T47D (cell line): ENCODE measurements at places on chromosomes 2 and 18.

- no peak for DNase-seq
Observed at GRCh38 chr2:207403950-207404349, 125.8 kb upstream of the CREB1 start.

- no peak for DNase-seq
Observed at GRCh38 chr2:101140237-101140636, 10.9 kb downstream of the TBC1D8 start.

DNA sequence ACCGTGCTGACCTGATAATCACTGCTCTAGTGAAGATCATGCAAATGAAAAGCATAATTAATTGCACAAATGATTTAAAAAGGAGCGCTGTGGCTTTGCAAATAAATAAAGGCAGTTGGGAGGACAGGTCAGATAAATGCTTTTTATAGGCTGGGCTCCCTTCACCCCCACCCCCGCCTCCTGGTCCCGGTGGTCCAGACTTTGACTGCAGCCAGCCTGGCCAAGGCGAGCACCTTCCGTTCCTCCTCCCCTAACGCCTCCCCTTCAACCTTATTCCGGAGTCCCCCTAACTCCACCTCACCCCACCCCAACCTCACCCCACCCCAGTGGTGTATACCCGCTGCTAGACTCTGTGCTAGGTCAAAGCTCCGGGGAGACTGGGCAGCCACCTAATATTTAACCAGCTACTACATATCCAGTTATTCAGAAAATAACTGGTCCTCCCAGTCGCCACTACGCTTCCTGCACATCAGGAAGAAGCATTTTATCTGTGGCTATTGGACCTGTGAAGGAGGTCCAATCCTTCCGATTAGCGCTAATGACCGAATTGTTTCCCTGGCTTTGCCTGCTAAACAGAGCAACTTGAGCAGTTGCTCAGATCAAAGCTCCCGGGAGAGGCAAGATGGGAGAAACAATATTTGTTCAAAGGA, 3.7 kb upstream of the SP9 start:
- DNase-seq = no peak

- no peak for DNase-seq
Observed at GRCh38 chr2:2826209-2826551, 495.1 kb upstream of the MYT1L start.

GRCh38 chr18:8766559-8767293, 61.4 kb downstream of the MTCL1 start:
- DNase-seq = no peak

- DNase-seq = no peak
Observed at GRCh38 chr2:107137706-107138105, 251.7 kb upstream of the ST6GAL2 start.

GRCh38 chr2:20818820-20819219, 4.1 kb downstream of the LDAH start:
- DNase-seq = no peak

GRCh38 chr2:69316550-69316949, 70.5 kb downstream of the GFPT1 start:
- DNase-seq = no peak

GRCh38 chr18:13613099-13613498, 113.3 kb downstream of the FAM210A start:
- no peak for DNase-seq
